Effector CD4-positive, alpha-beta T cell (primary cell): ENCODE measurements at places on chromosomes 11 and 22.

GRCh38 chr11:91921974-91922373, 302.6 kb upstream of the FAT3 start:
- no peak for DNase-seq

GRCh38 chr11:120249279-120250262, 9.6 kb downstream of the POU2F3 start:
- no peak for DNase-seq

DNA sequence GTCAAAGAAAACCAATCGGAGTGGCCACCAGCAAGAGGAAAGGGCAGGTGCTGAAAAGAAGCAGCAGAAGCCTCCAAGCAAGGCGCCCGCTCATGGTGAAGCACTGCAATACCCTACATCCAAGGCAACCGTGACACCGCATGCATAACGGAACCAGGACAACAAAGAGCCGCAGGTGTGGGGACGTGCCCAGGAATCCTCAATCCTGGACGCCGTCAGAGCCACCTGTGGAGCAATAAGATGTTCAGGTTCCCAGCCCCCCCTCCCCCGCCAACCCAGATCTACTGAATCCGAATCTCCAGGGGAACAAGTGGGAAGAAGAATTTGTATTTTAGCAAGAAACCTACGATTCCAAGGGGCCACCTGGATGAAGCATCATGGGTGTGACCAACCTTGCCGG, 70.8 kb downstream of the SHANK2 start:
- no peak for DNase-seq

- no peak for DNase-seq
Observed at GRCh38 chr11:73135346-73136284, 6.5 kb downstream of the FCHSD2 start.

DNA sequence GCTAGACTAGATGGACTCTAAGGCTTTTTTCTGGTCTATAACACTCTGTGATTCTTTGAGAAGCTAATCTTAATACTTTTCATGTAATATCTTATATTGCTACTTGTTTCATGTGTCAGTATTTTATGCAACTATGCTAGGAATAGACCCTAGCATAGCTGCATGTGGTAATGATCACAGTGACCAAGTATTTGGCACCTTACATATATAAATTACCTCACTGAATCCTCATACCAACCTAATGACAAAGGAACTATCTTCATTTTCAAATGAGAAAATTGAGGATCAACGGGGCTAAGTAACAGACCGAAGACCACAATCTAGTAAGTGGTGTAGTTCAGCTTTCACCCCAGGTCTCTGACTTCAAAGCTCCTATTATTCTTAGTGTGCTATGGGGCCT, 327.3 kb upstream of the PITPNB start:
- DNase-seq = no peak

DNA sequence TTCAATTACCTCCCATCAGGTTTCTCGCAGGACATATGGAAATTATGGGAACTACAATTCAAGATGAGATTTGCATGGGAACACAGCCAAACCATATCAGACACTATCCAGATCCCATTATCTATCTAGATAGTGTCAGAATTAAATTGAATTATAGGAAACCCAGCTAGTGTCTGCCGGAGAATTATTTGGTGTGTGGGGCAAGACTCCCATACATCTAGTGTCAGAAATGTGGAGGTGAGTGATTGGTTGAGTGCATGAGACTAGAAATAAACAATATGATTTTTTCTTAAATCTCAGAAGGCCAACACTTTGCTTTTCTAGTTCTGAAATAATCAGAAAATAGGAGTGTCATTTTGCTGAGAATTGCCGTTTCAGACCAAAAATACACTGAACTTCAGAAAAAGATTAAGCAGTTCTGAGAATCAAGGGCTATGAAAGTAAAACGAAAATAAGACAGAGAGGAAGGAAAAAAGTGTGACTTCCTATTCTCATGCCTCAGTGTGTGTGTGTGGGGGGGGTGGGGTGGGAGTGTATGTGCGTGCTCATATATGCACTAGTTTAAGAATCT, 21.3 kb downstream of the CASP12 start:
- no peak for DNase-seq

- DNase-seq = no peak
Observed at GRCh38 chr22:35135165-35135564, 69.2 kb downstream of the ISX start.

DNA sequence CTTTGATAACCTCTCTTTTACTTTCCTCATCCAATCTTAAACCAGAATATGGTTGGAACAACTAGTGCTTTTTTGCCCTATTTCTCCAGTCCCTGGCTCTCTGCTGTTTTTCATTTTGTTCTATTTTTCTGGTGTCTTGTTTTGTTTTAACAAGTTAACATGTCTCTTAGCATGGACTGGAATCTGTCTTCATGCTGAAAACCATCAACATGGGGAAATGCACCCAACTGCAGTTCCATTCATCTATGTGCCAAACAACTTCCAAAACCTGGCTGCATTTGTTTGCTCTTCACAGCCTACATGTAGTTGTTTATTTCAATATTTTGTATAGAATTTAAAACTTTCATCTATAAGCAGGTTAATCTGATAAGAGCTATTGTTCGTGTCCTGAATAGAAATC, 46.8 kb upstream of the NOX4 start:
- DNase-seq = no peak

DNA sequence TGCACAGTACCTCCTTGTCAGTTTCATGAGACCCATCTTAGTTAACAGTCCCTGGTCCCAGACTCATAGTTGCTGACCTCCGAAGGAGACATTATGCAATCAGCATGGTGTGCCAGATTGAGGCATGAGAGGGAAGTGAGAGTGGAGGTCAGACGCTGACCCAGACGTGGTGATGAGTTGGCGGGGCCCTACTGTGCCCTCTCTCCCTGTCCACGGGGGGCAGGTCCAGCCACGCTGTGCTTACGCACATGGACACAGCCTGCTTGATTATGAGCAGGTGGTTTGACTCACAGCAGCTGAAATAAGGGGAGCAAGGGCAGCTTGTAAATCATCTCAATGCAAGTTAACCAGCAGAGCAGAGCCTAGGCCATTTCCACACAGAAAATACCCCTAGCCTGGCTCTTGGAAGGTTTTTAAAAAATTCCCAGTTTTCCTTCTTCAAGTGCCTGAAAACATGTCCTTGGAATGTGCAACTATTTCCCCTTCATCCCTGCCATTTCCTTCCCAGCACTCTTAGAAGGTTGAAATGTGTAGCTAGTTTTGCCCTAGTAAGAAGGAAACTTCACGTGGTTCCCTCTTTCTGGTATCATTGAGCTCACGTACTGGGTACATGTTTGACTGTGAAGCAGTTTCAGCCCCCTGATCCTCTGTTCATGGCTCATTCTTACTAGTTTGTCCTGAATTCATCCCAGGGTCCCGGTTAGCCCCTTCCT, 122.6 kb upstream of the SORL1-AS1 start:
- no peak for DNase-seq

- no peak for DNase-seq
Observed at GRCh38 chr11:4826425-4826824, 5.3 kb downstream of the OR51F2 start.

DNA sequence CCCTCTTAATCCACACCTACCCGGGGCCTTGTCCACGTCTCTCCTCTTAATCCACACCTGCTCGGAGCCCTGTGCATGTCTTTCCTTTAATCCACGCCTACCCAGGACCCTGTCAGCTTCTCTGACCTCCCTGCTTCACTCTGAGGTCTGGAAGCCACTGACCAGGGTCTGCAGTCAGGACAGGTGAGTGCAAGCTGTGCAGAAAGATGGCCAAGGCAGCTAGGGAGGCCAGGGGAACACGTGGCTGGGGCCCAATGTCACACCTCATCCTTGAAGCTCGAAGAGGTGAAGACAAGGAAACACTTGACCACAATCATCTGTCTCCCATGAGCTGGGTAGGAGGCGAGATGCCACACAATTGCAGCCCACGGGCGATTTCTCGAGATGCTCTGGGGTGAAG, 1516.9 kb downstream of the BRD1 start:
- DNase-seq = no peak

GRCh38 chr22:26616650-26617049, 1.2 kb downstream of the CRYBB1 start:
- no peak for DNase-seq

DNA sequence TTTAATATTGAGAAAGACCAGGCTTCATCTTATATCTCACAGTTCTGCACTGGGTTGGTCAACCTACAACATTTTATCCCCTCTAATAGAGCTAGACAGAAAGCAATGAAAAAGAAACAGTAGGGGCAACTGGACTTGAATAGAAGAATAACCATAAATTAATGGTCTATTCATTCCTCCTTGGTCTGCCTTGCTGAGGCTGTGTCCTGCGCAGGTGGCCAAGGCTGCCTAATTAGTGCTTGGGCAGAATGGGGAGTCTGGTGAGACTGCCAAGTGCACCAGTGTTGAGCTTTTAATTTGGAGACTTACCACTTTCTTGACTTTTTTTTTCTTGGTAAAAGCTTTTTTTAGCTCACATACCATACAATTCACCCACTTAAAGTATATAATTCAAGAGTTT, 35.0 kb upstream of the SPON1 start:
- no peak for DNase-seq

GRCh38 chr11:69161117-69161407, 5.3 kb downstream of the SMIM38 start:
- no peak for DNase-seq

- no peak for DNase-seq
Observed at GRCh38 chr11:94806014-94806413, 37.9 kb downstream of the AMOTL1 start.

DNA sequence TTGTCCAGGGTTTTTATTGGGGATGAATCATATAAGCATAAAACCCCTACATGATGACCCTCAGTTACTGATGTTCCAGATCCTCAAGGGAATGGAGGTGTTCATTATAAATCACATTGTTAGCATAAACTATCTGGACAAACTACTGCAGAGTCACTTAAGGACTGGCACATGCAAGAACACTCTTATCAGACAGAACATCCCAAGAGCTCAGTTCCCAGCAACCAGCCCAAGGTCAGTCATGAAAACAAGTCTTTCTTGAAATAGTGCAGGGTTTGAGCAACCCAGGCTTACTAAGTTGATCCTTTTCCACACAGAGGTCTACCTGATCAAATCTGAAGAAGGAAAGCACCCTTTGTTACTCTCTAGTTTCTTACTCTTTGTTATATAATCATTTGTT, 13.5 kb upstream of the PTS start:
- DNase-seq = no peak

DNA sequence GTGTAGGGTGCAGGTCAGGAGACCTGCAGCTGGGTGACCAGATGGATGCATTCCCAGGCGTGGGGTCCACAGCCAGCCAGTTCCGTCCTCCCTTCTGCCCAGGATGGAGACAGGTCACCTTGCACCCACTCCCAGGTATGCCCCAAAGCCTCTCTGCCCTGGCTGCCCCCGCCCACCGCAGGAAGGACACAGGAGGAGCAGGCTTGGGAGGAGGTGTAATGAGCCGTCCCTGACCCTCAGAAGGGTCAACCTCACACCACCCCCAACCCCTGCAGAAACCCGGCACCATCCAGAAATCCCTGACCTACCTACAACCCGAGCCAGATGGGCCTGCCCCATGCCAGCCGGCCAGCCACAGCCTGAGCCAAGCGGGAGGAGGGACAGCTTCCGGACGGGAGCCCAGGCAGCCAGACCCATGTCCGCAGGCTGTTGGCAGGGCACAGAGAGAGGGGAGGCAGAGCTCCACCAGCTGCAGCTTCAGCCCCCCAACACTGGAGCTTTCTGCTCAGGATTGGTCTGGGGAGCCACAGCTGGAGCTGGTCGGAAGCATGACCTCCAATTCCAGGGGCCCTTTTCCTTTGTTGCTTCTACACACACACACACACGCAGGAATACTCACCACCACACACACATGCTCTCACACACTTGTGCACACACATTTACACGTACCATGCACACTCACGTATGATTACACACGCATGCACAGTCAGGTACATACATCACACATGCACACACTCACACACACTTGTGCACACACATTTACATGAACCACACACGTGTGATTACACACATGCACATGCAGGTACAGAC, 5.3 kb downstream of the IFITM10 start:
- no peak for DNase-seq

- no peak for DNase-seq
Observed at GRCh38 chr22:37564111-37564711, 3.9 kb downstream of the CDC42EP1 start.

- DNase-seq = no peak
Observed at GRCh38 chr11:15616130-15617105, 501.7 kb downstream of the INSC start.

DNA sequence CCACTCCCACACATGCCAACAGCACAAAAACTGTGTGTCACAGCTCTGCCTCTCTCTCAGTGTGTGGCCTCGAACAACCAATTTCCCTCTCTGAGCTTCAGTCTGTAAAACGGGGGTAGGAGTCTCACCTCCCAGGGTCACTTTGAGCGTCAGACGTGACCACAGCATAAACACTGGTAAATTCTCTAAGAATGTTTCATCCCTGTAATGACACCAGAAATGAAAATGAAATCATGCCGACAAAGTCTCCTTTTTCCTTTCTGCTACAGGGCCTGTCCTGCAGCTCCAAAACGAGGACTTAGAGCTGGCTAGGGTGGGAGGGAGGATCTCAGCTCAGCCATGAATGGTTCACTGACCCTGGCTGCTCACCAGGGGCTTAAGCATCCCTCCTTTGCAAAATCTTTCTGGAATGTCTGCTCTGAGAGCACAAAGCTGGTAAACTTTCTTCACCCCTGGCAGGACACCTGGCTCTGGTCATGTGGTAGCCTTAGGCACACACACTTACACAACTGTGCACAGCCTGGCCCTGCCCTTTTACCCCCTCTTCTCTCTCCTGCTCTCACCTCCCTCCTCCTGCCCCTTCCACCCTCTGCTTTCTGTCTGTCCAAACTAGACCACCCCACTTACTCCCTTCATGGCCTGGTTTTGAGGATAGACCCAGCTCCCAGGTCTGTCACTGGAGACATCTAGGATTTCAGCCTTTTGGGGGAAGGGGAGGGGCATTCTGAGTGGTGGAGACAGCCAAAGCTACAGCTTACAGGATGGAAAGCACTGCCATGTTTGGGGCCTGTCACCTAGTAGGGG, 12.3 kb upstream of the TSKU start:
- no peak for DNase-seq

DNA sequence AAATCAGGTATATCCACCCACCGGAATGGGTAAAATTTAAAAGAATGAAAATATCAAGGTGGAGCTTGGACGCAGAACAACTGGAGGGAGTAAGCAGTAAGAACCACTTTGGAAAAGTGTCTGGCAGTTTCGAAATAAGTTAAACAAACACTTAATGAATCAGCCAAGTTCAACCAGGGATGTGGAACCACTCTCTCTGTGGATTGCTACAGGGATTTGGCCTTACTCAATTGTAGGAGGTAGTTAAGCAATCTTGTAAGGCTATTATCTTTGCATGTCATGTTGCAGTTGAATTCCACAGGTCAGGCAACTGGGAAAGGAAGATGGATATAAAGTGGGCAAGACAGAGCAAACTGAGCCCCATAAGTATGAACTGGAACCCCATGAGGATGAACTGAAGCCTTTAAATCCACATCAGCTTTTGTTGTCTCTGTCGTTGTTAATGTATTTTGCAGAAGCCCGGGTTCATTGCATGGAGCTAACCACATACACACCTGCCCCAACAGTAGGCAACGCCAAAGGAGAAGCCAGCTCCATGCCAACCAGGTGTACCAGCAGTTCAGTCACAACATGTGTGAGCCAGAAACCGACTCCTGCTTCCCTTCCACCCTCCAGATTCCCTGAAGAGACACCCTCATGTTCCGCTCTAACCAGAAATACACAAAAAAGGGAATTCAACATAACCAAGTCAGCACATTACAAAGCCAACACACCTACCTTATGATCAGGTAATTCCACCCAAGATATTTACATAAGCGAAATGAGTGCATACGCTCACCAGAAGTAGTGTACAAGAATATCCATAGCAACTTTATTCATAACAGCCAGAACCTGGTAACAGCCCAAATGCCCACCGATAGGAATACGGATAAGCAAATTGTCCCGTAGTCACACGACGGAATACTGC, 8.0 kb upstream of the SLC43A3 start:
- DNase-seq = no peak
